ENCODE measurements at places on chromosomes 4 and X.

GRCh38 chrX:57952320-57952678, 42.0 kb upstream of the ZXDA start:
- no peak for DNase-seq

GRCh38 chrX:108131471-108131870, 39.9 kb downstream of the ATG4A start:
- DNase-seq = no peak

GRCh38 chrX:132491191-132491590, 2.4 kb upstream of the MBNL3 start:
- DNase-seq = no peak

GRCh38 chrX:40227125-40227524, 129.4 kb upstream of the BCOR start:
- no peak for DNase-seq

GRCh38 chrX:32533848-32534247, 677.5 kb downstream of the DMD start:
- no peak for DNase-seq

- no peak for DNase-seq
Observed at GRCh38 chr4:25321703-25322102, 9.1 kb downstream of the ZCCHC4 start.

DNA sequence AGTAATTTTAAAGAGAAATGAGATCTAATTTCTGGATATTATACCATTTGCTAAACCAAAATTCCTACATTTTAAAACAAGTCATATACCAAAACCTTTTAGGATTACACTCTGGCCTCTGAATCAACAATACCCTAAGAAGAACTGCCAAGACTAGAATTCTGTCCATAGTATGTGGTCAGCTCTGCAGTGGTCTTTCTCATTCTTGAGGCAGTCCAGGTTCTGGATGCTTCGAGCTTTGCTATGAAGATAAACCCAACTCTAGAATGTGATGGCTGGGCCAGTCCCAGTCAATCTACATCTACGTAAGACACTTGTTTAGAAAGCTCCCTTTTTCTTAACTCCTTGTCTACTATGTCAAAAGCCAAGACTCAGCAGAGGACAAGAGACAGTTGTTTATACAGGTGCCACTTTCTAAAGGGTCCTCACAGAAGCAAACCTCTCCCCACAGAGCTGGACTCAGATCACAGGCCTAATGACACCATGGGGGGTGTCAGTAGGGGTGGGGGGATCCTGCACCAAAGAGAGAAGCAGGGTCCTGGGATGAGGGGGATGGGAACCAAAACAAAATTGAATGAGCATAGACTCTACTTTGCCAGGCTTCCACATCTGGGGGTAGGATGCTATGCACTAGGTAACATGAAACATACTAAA, 63.2 kb downstream of the SH3RF1 start:
- DNase-seq = no peak

GRCh38 chr4:176959980-176960379, 167.3 kb upstream of the VEGFC start:
- no peak for DNase-seq

DNA sequence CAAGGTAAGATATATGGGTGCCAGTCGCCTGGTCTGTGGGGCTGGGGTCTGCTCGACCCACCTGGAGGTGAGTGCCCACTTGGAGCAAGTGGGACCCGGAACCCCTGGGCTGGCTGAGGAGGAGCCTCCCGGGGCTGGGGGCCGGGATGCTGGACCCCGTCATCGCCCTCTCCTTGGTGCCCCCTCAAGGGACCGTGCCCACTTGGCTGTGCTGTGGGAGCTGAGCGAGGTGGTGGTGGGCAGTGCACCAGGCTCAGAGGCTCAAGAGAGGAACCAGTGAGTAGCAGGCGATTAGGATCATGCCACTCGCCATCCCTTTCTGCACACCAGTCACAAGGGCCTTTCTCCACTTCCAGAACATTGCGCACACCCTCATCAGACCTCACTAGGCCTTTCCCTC, 203.8 kb upstream of the PSAPL1 start:
- DNase-seq = no peak

- DNase-seq = no peak
Observed at GRCh38 chrX:82703551-82703950, 804.5 kb upstream of the POU3F4 start.

GRCh38 chrX:79169484-79169883, 25.0 kb downstream of the GPR174 start:
- no peak for DNase-seq

- no peak for DNase-seq
Observed at GRCh38 chr4:38082424-38083385, 122.5 kb downstream of the PTTG2 start.

GRCh38 chrX:42290608-42291007, 367.3 kb upstream of the CASK start:
- no peak for DNase-seq

DNA sequence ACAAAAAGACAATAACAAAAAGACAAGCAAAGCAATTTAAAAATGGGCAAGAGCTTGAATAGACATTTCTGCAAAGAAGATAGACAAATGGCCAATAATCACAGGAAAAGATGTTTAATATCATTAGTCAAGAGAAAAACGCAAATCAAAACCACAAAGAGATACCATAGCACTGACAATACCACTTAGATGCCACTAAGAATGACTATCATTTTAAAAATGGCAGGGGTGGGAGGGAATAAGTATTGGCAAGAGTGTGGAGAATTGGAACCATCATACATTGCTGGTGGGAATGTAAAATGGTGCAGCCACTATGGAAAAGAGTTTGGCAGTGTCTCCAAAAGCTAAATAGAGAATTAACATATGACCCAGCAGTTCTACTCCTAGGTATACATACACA, 15.1 kb upstream of the EXOC1 start:
- DNase-seq = no peak

- no peak for DNase-seq
Observed at GRCh38 chr4:154361450-154361849, 130.1 kb downstream of the DCHS2 start.

DNA sequence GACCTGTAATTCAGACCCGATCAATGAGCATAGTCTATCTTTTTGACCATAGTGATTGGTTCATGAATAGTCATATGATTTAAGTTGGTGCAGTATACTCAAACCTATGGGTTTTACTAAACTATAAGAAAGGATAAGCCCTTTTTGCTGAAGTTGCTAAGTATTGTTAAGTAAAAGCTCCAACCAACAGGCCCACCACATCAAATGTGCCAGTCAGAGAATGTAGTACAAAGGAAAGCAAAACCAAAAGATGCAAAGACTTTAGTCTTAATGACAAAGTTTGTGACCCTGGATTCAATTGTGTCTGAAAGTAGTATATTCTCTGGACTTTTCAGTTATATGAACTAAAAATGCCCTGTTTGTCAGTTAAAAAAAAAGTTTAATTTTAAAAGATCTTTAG, 208.1 kb upstream of the TET2 start:
- DNase-seq = no peak

DNA sequence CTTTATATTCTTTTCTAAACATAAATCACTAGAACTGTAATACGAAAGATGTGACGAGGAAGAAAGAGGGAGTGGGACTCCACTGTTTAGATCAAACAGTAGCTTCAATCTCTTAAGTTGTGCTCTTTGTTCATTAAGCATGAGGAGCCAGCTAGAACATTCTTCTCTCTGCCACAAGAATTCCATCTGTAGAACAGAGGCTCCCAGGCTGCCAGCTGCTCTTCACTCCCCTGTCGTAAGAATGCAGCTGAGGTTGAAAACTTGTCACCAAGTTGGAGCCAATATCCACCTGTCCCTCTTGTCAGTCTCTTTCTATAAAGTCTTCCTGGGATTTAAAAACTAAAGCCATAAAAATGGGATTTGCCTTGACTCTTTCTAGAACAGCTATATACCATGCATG, 65.0 kb upstream of the SEC24B start:
- no peak for DNase-seq

DNA sequence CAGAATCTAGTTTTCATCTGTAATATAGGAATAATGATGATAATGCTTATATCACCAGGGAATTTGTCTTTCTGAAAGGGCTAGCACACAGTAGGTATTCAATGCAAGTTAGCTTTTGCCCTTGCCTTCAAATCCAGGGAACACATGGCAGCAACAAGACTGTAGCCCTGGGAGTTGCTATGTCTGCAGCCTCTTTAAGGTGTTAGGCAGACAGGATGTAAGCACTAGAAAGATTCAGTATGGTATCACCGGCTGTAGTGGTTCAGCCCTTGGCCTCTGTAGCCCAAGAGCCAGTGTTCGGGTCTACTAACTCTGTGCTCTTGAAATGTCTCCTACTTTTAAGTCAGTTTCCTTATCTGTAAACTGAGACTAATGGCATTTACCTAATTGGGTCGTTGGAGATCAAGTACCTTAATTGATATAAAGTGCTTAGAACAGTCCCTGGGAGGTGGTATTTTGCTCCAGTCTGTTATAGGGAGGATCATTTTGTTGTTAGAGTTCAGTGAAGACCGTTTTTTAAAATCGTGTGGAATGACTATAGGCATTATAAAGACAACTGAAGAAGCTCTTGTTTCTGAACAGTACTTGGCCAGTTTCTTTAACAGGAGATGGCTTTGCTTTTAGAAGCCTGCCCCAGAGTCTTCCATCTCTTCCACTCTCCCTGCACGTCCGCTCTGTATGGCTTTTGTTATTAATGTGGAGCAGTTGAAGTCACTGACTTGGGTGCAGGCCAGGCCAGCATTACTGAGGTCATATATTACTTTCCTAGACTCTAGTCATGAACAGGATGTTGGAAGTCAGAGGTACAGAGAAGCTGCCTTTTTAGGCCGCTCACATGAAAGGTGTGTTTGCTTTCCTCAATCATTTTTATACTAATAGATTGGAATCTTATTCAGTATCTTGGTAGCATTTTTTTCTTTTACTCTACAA, 44.8 kb downstream of the GAB1 start:
- peak; percentile 26 for DNase-seq

DNA sequence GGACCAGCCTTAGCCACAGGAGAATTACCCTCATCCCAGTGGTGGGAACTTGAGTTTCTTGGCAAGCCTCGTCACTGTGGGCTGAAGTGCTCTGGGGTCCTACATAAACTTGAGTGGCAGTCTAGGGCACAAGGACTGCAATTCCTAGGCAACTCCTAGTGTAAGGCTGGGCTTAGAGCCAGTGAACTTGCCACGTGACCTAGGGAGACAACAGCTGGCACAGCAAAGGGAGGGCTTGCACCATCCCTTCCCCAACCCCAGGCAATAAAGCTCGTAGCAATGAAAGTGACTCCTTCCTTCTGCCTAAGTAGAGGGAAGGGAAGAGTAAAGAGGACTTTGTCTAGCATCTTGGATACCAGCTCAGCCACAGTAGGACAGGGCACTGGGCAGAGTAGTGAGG, 81.8 kb downstream of the TEX11 start:
- DNase-seq = no peak

DNA sequence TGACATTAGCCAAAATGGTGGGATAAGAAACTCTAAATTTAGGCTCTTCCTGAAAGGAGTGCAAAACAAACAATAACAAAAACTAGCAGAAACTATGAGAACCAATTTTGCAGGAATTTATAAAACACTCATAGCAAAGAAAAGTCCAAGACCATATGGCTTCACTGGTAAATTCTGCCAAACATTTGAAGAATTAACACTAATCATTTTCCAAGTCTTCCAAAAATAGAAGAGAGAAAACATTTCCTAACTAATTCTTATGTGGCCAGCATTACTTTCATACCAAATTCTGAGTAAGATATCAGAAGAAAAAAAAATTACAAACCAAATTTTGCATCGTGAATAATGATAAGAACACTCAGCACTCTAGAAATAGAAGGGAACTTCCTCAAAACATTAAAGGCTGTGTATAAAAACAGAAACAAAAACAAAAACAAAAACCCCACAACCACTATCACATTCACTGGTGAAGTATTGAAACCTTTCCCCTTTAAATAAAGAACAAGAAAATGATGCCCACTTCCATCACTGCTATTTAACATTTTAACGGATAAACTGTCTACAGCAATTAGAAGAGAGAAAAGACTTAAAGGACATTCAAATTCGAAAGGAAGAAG, 524.3 kb upstream of the GALNTL6 start:
- no peak for DNase-seq

DNA sequence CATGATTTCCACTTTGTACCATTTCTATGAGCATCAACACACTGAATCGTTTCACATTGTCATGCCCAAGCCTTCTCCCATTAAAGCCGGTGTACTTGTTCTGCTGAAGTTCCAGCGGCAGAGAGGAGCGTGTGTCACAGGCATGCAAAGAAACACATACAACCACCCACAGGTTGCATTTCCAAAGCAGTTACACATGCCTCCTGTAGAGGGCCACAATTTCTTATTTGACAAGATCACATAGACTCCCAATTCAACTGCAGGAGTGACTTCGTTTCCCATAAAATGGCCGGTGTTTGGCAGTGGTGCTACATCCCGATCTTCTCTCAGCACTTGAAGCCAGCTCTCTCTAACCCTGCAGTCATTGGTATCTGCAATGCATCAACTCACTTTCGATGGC, 992.6 kb downstream of the NLGN4X start:
- DNase-seq = no peak

DNA sequence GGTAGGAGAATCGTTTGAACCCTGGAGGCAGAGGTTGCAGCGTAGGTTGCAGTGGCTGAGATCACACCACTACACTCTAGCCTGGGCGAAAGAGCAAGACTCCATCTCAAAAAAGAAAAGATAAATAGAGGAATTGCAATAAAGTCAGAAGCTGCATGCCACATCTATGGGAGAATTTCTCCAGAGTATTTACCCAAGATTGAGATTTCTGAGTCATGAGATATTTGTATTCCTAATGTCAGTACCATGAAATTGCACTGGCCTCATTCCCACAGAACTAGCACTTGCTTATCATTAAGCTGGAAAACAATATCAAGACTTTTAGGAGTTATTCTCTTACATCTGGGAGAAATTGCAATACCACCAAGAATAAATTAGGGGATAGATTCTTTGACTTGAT, 37.4 kb downstream of the ASIC5 start:
- no peak for DNase-seq

DNA sequence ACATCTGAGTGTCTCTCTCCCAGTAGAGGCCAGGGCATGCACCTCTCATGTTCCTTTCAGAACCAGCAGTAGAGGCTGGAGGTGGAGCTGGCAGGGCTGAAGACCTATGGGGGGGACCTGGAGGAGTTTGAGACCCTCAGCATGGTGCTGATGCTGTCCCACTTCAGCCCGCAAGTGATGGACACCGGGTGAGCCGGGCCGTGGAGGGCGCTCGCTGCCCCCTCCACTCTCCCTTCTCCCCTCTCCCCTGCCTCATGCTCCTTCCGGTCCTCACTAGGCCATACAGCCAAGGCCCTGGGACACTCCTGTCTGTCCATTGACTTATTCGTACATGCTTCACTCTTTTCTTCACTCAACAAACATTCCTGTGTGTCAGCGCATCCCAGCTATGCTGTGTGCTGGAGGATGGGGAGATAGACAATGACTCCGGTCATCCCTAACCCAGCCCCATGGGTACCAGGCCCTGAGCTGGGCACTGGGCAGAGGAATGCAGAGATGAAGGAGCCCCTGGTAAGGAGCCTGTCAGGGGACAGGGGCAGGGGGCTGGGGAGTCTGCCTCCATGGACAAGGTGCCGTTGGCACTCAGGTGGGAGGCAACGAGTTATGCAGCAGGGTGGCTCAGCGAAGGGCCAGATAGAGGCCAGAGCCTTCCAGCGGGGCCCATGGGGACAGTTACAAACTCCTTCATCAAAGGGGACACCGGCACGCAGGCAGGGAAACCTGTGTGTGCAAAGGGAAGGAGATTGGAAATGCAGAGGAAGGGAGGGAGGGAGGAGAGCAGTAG, 28.4 kb upstream of the WFS1 start:
- DNase-seq = no peak

- no peak for DNase-seq
Observed at GRCh38 chr4:119748853-119749252, 120.2 kb upstream of the PDE5A start.

Data from COR-L47 (cell line).